ENCODE measurements at places on chromosomes 7 and 10. TPM values are rescaled to one million over a fixed set of nuclear protein-coding genes. Genes with fewer than 3 reads are reported as not detected.

- no peak for DNase-seq
- peaks cover 4% of the 10 kb centered on the region for H3K36me3 ChIP-seq
- H3K4me1 ChIP-seq: peaks cover 94% of the 10 kb centered on the region
- no peaks in the 10 kb centered on the region for H3K27me3 ChIP-seq
- peak overlapping the region; percentile 84 for H3K27ac ChIP-seq
- no peak overlapping the region for H3K4me3 ChIP-seq
Observed at GRCh38 chr10:103897241-103897774, 20.7 kb downstream of the STN1 start.

- DNase-seq: peak; percentile 54
- no peak overlapping the region for H3K4me3 ChIP-seq
- no peaks in the 10 kb centered on the region for H3K36me3 ChIP-seq
- no peaks in the 10 kb centered on the region for H3K27me3 ChIP-seq
Observed at GRCh38 chr7:8217200-8218068, 44.5 kb downstream of the ICA1 start.

DNA sequence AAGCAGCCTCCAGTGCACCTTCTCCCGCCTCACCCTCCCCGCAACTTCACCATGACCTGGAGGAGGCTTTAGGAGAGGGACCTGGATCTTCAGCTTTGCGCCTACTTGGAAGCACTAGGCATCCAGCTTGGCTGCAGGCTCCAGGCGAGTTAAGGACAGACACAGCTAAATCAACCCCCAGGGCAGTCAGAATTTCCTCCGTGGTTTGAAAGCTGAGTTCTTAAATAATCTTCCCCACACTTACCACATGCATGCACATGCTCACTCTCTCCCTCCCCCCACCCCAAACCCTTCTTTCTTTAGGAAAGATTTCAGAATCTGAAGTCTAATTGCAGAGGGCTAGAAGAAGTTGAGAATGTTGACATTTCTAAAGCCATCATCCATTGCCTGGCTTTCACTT lies 36.7 kb upstream of the LRRC4 start:
- H3K36me3 ChIP-seq: no peaks in the 10 kb centered on the region
- no peaks in the 10 kb centered on the region for H3K27me3 ChIP-seq
- H3K4me1 ChIP-seq: no peaks in the 10 kb centered on the region

DNA sequence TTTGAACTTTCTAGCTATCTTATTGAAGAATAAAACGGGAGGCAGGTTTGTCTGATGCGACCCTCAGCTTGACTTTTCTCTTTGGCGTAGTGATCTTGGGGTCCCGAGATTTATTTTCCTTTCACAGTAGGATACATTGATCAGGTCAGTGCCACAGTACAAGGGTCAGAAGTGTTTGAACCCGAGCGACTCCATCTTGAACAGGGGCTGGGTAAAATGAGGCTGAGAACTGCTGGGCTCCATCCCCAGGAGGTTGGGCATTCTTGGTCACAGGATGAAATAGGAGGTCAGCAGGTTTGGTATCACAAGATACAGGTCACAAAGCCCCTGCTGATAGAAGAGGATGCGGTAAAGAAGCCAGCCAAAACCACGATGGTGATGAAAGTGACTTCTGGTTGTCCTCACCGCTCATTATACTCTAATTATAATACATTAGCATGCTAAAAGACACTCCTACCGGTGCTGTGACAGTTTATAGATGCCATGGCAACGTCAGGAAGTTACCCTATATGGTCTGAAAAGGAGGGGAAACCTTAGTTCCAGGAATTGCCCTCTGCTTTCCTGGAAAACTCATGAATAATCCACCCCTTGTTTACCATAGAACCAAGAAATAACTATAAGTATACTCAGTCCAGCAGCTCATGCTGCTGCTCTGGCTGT lies 3.0 kb upstream of the TECPR1 start:
- H3K27ac ChIP-seq: no peak overlapping the region
- no peak overlapping the region for H3K4me3 ChIP-seq
- DNase-seq: no peak
- no peaks in the 10 kb centered on the region for H3K36me3 ChIP-seq

DNA sequence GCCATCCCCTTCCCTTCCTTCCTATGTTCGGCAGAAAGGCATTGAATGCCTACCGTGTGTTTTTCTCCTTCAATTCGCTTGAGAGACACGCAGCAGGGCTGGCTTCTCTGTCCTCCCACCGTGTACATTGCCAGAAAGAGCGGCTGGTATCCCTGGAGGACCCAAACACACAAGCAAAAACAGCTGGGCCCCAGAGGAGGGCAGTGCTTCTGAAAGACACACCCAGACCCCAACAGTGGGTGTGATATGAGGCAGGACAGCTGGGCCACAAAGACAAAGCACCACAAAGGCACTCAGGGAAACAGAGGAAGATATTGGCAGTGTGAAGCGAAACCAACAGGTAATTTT lies 133.1 kb upstream of the SH2B2 start:
- H3K36me3 ChIP-seq: no peaks in the 10 kb centered on the region
- DNase-seq: no peak
- H3K4me1 ChIP-seq: peaks cover 18% of the 10 kb centered on the region
- no peaks in the 10 kb centered on the region for H3K27me3 ChIP-seq
- H3K4me3 ChIP-seq: no peak overlapping the region
- H3K27ac ChIP-seq: no peak overlapping the region

DNA sequence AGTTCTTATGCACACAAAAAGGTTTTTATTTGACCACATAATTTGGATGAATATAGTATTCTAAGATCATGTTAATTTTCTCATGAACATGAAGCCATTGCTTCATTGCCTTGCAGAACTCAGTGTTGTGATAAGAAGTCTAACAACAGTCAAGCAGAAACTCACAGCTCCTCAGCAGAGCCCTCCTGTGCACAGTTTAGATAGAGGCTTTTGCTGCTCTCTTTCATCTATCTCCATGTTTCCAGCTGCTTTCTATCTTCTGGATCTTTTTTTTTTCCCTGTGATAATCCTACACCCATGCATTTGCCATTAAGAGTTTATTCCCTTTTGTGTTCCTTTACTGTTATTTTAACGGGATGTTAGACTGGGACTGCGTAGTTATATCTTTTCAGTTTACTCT lies 557.7 kb upstream of the LRRTM3 start:
- no peaks in the 10 kb centered on the region for H3K27me3 ChIP-seq
- no peak overlapping the region for H3K4me3 ChIP-seq
- H3K36me3 ChIP-seq: no peaks in the 10 kb centered on the region

GRCh38 chr10:88705958-88706357 lies at the start of gene LIPK:
LIPK (plus strand) TSS chr10:88706249; CDS start chr10:88724544, 18,295 bp downstream.
- H3K27ac ChIP-seq: no peak within 1 kb of the TSS
- peaks cover 44% of the 10 kb centered on the region for H3K4me1 ChIP-seq
- H3K36me3 ChIP-seq: no peaks in the 10 kb centered on the region
- H3K27me3 ChIP-seq: no peaks in the 10 kb centered on the region

TLX1 gene
- total RNA-seq: not detected

- no peak for DNase-seq
- H3K4me3 ChIP-seq: no peak overlapping the region
- H3K36me3 ChIP-seq: no peaks in the 10 kb centered on the region
- H3K27ac ChIP-seq: no peak overlapping the region
- peaks cover 15% of the 10 kb centered on the region for H3K4me1 ChIP-seq
Observed at GRCh38 chr10:78619896-78620295, 448.9 kb upstream of the ZMIZ1 start.

GRCh38 chr7:39181398-39181797 lies 203.7 kb downstream of the POU6F2 start:
- no peak overlapping the region for H3K4me3 ChIP-seq
- H3K27ac ChIP-seq: no peak overlapping the region
- no peak for DNase-seq
- H3K27me3 ChIP-seq: peaks cover 6% of the 10 kb centered on the region
- H3K4me1 ChIP-seq: no peaks in the 10 kb centered on the region
- no peaks in the 10 kb centered on the region for H3K36me3 ChIP-seq

GRCh38 chr10:78974617-78975317 lies 94.0 kb upstream of the ZMIZ1 start:
- peak overlapping the region; percentile 36 for H3K4me3 ChIP-seq
- peak overlapping the region; percentile 96 for H3K27ac ChIP-seq
- H3K27me3 ChIP-seq: no peaks in the 10 kb centered on the region
- DNase-seq: peak; percentile 47

DNA sequence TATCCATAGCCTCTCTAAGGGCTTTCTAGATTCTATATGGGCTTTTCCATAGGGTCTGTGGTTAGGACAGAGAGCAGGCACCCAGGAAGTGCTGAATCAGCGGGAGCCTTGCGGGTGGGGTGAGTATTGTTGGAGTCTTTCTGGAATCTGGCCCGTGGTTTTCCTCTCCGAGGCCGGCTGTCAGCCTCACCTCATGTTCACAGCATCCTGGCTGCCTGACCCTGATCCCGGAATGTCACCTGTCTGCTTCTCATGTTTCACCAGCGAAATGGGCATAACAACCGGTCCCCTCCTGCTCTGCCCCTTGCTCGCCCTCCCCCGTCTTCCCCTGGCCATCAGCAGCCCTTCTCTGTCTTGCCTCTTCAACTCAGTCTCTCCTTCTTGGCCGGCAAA lies 36.5 kb downstream of the DDIT4 start:
- H3K36me3 ChIP-seq: no peaks in the 10 kb centered on the region
- no peak for DNase-seq
- H3K27ac ChIP-seq: peak overlapping the region; percentile 38

- H3K27ac ChIP-seq: no peak overlapping the region
- H3K4me3 ChIP-seq: no peak overlapping the region
- DNase-seq: no peak
- no peaks in the 10 kb centered on the region for H3K27me3 ChIP-seq
- peaks cover 76% of the 10 kb centered on the region for H3K36me3 ChIP-seq
- H3K4me1 ChIP-seq: peaks cover 18% of the 10 kb centered on the region
Observed at GRCh38 chr7:116739307-116739706, 67.3 kb downstream of the MET start.

VENTX gene
- total RNA-seq: not detected

- DNase-seq: no peak
- H3K4me3 ChIP-seq: no peak overlapping the region
- H3K4me1 ChIP-seq: no peaks in the 10 kb centered on the region
- no peaks in the 10 kb centered on the region for H3K36me3 ChIP-seq
Observed at GRCh38 chr10:112191041-112191590, 7.6 kb upstream of the GPAM start.

GRCh38 chr7:21618706-21619105 lies 75.9 kb downstream of the DNAH11 start:
- H3K4me1 ChIP-seq: peaks cover 20% of the 10 kb centered on the region
- no peak for DNase-seq
- no peak overlapping the region for H3K4me3 ChIP-seq
- H3K27ac ChIP-seq: no peak overlapping the region
- H3K27me3 ChIP-seq: no peaks in the 10 kb centered on the region

DNA sequence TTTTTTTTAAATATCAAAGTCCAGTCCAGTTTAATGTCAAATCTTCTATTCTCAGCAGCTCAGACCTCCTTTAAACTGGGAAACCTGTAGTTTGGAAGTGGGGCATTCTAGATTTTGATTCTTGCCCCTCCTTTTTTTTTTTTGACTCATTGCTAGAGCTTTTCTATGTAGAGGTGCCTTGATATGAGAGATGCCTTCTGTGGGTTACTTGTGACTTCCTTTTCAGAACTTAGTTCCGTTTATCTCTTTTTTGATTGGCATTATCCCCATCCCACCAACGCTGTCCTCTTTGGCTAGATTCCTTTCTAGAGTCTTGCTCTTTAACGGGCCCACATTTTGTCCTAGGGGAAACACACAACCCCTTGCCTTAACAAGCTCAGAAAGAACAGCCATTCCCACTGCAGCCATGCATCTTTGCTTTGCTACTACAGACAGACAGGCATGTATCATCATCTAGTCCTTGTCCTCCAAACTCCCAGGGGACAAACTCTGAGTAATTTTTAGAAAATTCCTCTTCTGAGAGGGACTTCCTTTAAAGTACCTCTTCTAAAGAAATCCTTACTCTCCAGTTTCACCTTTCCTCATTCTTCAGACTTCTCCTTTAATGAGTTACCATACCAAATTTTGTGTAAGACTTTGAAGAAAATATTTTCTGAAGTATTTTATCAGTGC lies 153.6 kb downstream of the PHF14 start:
- H3K4me3 ChIP-seq: no peak overlapping the region
- no peaks in the 10 kb centered on the region for H3K36me3 ChIP-seq
- DNase-seq: no peak
- H3K27ac ChIP-seq: no peak overlapping the region

SLC26A5 gene
- total RNA-seq: 0.15 TPM

GPC2 gene
- 17.9 TPM for total RNA-seq

DNA sequence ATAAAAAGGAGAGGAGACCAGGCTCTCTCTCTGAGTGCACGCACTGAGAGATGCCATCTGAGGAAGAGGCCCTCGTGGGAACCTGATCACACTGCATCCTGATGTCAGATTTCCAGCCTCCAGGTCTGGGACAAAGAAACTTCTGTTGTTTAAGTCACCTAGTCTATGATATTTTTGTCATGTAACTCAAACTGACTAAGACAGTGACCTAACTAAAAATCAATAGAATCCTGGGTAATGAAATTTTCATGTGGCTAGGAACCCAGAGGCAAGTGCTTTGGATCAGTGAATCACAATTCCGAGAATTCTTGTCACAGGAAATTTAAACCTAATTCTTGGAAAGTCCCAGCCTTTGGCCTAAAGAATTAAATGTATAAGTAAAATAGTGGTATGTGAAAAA lies 107.7 kb downstream of the SLC16A9 start:
- H3K27me3 ChIP-seq: no peaks in the 10 kb centered on the region
- no peak overlapping the region for H3K4me3 ChIP-seq
- no peaks in the 10 kb centered on the region for H3K36me3 ChIP-seq
- no peak for DNase-seq
- H3K27ac ChIP-seq: no peak overlapping the region

GRCh38 chr7:127976056-127976737 lies 55.0 kb downstream of the LRRC4 start:
- H3K4me3 ChIP-seq: no peak overlapping the region
- no peaks in the 10 kb centered on the region for H3K36me3 ChIP-seq
- no peaks in the 10 kb centered on the region for H3K4me1 ChIP-seq
- no peak overlapping the region for H3K27ac ChIP-seq
- DNase-seq: no peak

CYP3A4 gene
- total RNA-seq: 0.25 TPM

- H3K27ac ChIP-seq: no peak overlapping the region
- H3K27me3 ChIP-seq: peaks cover 52% of the 10 kb centered on the region
- no peak for DNase-seq
- no peak overlapping the region for H3K4me3 ChIP-seq
- H3K36me3 ChIP-seq: no peaks in the 10 kb centered on the region
Observed at GRCh38 chr10:99234041-99234790, 1.4 kb downstream of the HPSE2 start.

DNA sequence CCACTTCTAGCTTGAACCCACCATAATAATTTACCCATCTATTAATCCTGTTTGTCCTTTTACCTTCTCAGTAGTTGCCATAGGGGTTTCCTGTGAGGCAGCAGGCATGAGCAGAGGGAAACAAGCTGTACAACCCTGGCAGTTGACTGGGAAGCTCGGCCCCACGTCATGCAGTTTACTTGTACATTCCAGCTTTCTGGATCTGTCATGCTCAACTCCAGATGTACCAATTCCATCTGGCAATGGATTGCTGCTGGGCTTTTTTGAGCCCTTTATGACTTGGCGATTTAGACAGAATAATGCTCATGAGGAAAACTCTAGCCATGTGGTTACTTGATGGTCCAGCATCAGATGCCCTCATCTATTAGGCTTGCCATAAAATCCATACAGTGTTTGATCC lies 112.5 kb downstream of the GNAI1 start:
- H3K4me3 ChIP-seq: no peak overlapping the region
- no peaks in the 10 kb centered on the region for H3K4me1 ChIP-seq
- no peaks in the 10 kb centered on the region for H3K27me3 ChIP-seq
- no peaks in the 10 kb centered on the region for H3K36me3 ChIP-seq
